Renal pelvis (tissue), 12 donors: ENCODE measurements at places on chromosomes 2 and 18. TPM values are rescaled to one million over a fixed set of nuclear protein-coding genes. Genes with fewer than 3 reads are reported as not detected.

The GALNT14 gene
- 35.5 TPM for polyA plus RNA-seq

The LYG2 gene
- polyA plus RNA-seq, result 0.17 TPM

The TTR gene
- 0.43 TPM for polyA plus RNA-seq

The ABCG8 gene
- 1.3 TPM for polyA plus RNA-seq

The TNFRSF11A gene
- 2.4 TPM for polyA plus RNA-seq

The TRIP12 gene
- polyA plus RNA-seq, result 209 TPM

DNA sequence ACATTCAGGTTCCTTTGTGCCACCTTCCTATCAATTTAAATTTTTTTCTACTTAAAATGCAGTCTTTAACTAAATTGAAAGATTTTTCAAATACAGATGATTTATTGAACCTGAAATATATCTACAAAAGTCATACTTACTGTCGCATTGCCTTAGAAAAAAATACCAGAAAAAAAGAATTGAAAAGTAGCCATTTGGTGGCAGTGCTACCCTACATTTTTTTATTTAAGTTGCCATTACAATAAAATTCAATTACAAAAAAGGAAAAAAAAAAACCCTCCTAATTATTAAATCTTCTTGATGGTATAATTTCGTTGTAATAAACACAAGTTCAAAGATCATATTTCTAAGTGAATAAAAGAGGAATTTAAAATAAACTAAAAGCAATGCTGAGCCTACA, 43.4 kb downstream of the DSC3 start:
- no peak for DNase-seq

GRCh38 chr2:127579231-127579630, 43.7 kb downstream of the MYO7B start:
- DNase-seq, result no peak

DNA sequence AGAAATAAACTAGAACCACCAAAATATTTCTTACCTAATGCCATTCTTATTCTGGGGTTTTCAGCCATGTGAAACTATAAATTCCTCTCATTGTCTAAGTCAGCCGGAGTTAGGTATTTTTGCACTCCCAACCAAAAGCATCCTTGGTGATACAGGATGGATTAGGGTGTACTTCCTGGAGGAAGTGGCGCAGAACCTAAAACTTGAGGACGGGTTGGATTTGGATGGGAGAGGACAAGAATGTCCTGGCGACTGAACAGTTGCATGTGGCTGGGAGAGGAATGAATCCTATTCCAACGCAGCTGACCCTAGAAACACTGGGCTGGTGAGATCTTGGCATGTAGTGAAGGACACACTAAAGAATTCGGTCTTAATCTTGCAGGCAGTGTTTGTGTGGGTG, 58.5 kb downstream of the E2F6 start:
- no peak for DNase-seq

- DNase-seq, result peak; percentile 80
Measured at GRCh38 chr2:68943581-68944568, 8.8 kb downstream of the GKN2 start.

DNA sequence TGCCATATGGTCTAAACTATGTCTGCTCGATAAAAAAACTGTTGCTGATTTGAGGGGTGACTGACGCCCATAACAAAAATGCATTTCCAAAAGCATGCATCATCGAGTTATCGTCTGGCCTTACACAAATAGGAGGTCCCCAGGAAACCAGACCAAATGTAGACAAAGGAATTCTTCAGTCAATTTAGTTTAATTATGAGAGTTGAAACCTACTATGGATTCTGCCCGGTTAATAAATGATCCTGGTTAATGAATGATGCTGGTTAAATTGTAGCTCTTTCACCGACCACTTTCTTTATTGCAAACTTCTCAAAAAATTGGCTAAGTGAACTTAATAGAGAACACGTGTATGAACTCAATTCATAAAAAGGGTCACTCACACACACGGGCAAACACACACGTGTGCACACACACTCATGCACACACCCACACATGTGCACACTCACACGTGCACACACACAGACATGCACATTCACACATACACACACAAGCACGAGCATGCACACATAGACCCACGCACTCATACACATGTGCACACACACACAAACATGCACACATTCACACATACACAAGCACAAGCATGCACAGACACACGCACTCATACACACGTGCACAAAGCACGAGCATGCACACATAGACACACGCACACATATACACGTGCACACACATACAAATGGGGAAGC, 59.0 kb upstream of the SALL3 start:
- DNase-seq, result peak; percentile 61

DNA sequence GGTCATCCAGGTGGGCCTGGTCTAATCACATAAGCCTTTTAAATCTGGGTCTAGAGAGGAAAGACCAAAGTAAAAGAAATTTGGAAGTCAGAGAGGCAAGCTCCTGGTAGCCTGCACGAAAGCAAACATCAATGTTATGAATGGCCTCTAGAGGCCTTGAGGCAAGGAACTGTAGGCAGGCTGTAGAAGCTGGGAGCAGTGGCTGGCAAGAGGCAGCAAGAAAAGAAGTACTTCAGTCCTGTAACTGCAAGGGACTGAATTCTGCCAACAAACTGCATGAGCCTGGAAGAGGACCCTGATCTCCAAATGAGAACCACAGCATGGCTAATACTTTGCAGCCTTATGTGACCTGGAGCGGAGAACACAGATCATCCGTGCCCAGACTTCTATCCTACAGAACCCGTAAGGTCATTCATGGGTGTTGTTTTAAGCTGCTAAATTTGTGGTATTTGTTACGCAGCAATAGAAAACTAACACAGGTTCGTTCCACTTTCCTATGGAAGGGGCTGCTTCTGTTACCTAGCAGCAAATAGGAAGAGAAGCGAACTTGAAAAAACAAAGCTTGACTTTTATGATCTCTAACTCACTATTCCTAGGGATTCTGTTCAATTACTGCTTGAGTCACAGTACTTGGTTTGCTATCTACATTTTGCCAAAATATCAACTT, 1.2 kb downstream of the IMMT start:
- no peak for DNase-seq

- no peak for DNase-seq
Measured at GRCh38 chr2:11389052-11389420, 44.6 kb upstream of the ROCK2 start.

DNA sequence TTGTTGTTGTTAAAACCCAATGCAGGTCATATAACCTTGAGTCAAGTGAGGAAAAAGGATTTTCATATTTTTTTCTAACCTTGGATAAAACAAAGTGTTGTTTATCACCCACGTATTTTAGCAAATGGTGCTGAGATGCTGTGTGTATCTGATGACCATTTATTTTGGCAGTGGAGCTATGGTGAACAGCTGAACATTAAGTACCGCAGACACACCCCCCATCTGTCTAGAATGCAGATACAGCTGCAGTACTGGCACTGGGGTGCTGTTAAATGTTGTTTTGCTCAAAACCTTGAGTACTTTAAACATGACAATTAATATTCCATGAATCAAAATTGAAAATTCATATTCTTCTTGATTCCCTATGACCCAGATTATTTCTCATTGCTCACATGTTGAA, 773.3 kb upstream of the SLC39A10 start:
- no peak for DNase-seq

- DNase-seq, result no peak
Measured at GRCh38 chr2:234497594-234498235, 834 bp upstream of the ARL4C start.

- no peak for DNase-seq
Measured at GRCh38 chr18:10015941-10016819, 102.4 kb downstream of the VAPA start.

DNA sequence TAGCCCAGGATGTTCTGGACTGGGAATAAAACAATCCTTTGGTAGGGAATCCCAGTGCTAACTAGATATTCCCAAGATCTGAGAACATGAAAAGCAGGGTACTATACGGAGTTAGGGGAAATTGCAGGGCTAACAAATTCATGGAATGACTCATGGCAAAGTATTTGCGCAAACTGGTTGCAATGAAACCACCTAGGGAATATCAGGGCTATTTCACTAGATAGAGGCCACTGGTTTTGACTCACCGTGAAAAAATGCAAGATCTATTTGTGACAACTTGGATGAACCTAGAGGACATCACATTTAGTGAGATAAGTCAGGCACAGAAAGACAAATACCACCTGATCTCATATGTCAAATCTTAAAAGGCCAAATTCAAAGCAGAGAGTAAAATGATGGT, 233.3 kb downstream of the MBD2 start:
- DNase-seq, result no peak

DNA sequence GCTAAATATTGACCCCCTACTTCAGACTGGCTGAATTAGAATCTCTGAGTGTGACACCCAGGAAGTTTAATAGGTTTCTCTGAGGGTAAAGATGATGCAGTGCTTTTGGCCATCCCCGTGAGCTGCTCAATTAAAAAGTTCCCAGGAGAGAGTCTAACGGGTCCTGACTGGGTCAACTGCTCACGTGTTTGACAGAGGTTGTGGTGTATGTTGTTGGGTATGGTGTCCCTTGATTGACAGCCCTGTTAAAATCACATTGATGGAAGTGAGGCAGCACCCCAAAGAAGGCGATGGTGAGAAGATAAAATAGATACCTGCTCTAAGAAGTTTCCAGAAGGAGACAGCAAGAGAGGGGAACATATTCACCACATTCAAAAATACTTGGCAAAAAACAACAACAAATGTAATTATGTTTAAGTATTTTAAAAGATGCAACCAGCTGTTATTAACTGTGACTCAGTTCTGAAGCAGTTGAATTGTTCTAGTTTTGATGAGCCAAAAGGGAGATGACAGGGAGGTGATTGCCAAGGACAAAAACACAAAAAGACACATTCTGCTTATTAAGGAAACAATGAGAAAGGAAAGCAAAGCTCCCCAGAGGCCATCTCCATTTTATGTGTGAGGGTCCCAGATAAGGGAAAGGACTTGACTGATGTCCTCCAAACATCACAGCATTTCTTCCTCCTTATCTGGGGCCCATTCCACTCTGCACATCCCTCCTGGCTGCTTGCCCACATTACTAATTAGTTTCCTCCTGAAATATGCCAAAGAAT, 11.5 kb upstream of the GMCL1 start:
- DNase-seq, result no peak

GRCh38 chr2:128422571-128422970, 103.9 kb upstream of the HS6ST1 start:
- DNase-seq, result no peak

GRCh38 chr18:32326450-32327308, 136.8 kb downstream of the MEP1B start:
- DNase-seq, result no peak

GRCh38 chr2:212770240-212770639, 231.6 kb upstream of the ERBB4 start:
- DNase-seq, result no peak

DNA sequence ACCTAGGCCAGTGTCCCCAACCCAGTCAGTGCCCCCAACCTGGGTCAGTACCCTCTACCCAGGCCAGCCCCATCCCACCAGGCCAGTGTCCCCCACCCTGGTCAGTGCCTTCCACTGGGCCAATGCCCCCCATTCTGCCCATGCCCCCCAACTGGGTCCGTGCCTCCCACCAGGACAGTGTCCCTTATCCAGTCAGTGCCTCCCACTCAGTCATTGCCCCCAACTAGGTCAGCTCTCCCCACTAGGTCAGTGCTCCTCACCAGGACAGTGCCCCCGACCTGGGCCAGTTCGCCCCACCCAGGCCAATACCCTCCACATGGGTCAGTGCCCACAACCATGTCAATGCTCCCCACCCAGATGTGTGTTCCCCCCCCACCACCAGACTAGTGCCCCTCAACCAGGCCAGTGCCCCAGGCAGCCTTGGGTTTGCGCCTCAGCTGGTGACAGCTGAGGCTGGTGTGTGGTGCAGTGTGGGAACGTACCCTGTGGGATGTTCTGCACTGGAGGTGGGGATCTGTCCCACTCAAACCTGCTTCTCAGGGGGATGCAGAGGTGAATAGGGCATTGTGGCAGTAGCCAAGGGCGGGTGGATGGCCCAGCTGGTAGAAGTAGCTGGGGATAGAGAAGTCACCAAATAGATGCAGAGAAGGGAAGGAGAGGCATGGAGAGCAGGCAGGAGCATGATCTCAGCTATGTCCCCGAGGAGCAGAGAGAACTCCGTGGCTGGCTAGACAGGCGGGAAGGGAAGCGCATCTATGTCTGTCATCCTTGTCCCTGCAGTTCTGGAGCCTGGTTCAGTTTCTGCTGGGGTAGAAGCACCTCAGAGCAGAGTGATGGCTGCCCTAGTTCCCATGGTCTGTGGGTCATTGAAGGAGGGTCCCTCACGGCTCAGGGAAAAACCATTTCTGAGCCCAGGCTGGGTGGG, 168.8 kb downstream of the SH3RF3 start:
- no peak for DNase-seq

GRCh38 chr18:66495844-66496243, 108.0 kb downstream of the CDH19 start:
- peak; percentile 79 for DNase-seq

- DNase-seq, result no peak
Measured at GRCh38 chr2:52072949-52073348, 1041.0 kb upstream of the NRXN1 start.

DNA sequence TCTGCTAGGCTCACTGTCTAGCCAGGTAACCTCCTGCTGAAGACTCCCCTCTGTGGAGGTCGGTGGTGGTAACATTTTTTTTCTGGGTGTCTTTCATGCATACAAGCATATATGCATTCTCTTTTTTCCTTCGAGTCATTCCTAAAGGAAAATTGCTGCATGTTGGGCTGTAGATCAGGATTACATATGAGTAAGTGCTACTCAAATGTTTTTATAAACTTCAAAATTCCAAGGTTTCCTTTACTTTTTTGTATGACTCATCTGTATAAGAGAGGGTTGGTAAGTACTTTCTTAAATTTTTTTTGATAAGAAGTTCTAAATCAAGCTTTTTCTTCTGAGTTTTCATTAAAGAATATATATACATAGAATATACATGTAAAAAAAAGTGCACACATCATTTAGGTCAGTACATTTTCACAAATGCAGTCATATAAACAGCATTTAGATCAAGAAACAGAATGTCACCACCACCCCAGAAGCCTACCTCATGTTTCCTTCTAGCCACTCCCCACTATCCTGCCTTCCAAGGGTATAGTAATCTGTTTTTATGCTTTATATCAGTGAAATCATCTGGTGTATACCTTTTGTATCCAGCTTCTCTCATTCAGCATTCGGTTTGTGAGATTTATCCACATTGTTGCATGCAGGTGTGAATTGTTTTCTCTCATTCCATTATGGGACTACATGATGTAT, 128.0 kb upstream of the MAP3K20 start:
- no peak for DNase-seq

- DNase-seq, result no peak
Measured at GRCh38 chr2:10775831-10776230, 36.8 kb downstream of the PDIA6 start.

DNA sequence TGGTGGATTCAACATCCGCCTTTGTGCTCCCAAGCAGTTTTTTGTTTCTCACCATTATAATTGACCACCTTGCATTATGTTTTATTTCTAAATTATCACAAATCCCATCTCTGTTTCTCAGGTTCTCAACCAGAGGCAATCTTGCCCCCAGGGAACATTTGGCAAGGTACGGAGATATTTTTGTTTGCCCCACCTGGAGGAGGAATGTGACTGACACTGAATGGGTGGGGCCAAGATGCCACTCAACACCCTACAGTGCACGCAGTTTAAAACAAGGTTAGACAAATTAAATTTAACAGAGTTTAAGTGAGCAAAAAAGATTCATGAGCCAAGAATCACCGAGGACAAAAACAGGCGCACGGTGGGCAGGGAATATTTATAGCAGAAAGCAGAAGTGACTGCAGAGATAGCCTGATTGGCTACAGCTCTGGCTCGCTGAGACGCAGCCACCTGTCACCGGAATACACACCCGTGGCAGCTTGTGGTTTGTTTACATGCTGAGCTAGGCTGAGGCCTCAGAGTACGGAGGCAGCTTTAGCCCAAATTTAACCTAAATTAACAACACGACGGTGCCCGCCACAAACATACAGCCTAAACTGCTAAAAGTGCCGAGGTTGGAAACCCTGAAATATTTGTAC, 150.0 kb upstream of the ALKAL2 start:
- DNase-seq, result no peak
